ENCODE measurements at places on chromosomes 11 and 22. TPM values are rescaled to one million over a fixed set of nuclear protein-coding genes. Genes with fewer than 3 reads are reported as not detected.

The HTR3A gene
- polyA plus RNA-seq = not detected

The TESMIN gene
- polyA plus RNA-seq = 0.20 TPM

The KCNQ1OT1 gene
- polyA plus RNA-seq = 1.00 TPM

The ROBO4 gene
- polyA plus RNA-seq = 40.7 TPM

The CCDC116 gene
- 0.49 TPM for polyA plus RNA-seq

The BATF2 gene
- 1.7 TPM for polyA plus RNA-seq

The RFPL3 gene
- polyA plus RNA-seq = not detected

The LRRC4C gene
- 1.9 TPM for polyA plus RNA-seq

The CARD16 gene
- polyA plus RNA-seq = 11.7 TPM

The NRXN2 gene
- polyA plus RNA-seq = 37.3 TPM

The HPX gene
- 0.88 TPM for polyA plus RNA-seq

The CDC42EP1 gene
- polyA plus RNA-seq = 53.9 TPM

The C1QTNF4 gene
- polyA plus RNA-seq = 11.1 TPM

The VWCE gene
- polyA plus RNA-seq = 7.3 TPM

The PLAAT2 gene
- 0.36 TPM for polyA plus RNA-seq

The TRPC6 gene
- 10.8 TPM for polyA plus RNA-seq

The PLEKHA7 gene
- polyA plus RNA-seq = 4.3 TPM

The KIF18A gene
- 6.4 TPM for polyA plus RNA-seq

The PLAAT5 gene
- 3.7 TPM for polyA plus RNA-seq

The ATXN10 gene
- 192 TPM for polyA plus RNA-seq

The CHST1 gene
- polyA plus RNA-seq = 12.0 TPM

Measured in muscle of leg (tissue), 16 donors.